NCI-H1092 (cell line): ENCODE measurements at places on chromosomes 2 and 18.

- no peak for DNase-seq
These were observed 11.7 kb upstream of the SIX3 start for GRCh38 chr2:44929735-44930273.

GRCh38 chr2:200320344-200320743, 13.9 kb downstream of the SPATS2L start:
- no peak for DNase-seq

GRCh38 chr2:215360596-215360995, 48.7 kb downstream of the ATIC start:
- DNase-seq: no peak

DNA sequence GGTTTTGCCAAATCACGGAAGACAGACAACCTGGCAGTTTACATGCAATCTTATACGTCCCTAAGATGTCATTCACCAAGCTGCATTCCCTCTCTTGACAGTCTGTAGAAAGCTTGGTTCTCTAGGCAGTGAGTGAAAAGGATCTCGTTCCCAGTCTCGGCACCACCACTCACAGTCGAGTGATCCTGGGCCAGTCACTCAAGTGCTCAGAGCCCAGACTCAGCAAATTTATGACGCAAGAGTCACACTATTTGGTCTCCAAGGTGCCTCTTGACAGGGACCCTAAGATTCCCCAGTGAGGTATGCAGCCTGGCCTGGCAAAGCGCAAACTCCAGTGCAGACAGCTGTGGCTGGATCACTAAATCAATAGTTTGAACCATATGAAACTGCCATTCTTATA, 77.9 kb downstream of the EIPR1 start:
- no peak for DNase-seq

- DNase-seq: no peak
These were observed 44.4 kb downstream of the RPIA start for GRCh38 chr2:88735853-88736252.

DNA sequence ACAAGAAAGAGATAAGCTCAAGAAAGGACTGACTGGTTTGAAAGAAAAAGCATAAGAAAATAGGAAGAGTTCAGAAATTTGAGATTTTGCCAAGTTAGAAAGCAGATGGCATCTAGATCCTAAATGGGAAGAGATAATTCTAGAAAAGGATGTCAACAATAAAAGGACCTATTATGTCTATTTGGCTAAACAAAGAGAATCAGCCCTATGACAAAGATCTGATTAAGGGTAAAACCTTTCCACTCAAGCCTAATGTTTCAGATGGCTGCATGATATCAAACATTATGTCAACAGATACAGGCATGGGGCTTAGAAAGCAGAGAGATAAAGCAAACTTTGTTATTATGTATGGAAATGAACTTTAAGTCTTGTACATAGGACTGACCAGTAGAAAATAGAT, 465.0 kb upstream of the TRIB2 start:
- DNase-seq: no peak

DNA sequence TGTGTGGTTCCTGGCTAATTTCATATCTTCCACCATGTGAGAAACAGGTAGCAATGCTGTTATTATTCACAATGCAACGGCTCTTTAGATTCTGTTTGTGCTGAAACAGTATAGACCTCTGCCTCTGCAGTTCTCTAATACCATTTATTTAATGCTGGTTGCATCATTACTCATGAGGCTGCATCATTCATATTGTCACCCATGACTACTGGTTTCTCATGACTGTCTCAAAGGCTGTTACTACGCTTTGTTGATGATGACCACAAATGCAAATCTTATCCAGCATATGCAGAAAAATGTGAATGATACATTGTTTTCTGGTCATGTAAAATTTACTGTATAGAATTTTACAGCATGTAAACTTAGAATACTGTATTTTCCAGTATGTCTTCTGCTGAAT, 22.5 kb downstream of the CAVIN2 start:
- no peak for DNase-seq

GRCh38 chr2:229622495-229623355, 91.6 kb downstream of the DNER start:
- DNase-seq: no peak

GRCh38 chr2:225600865-225601264, 201.4 kb downstream of the NYAP2 start:
- DNase-seq: no peak
